ENCODE measurements at places on chromosomes 11 and 22.

GRCh38 chr11:19713196-19714021 lies 772 bp downstream of the NAV2 start:
- no peak for DNase-seq

DNA sequence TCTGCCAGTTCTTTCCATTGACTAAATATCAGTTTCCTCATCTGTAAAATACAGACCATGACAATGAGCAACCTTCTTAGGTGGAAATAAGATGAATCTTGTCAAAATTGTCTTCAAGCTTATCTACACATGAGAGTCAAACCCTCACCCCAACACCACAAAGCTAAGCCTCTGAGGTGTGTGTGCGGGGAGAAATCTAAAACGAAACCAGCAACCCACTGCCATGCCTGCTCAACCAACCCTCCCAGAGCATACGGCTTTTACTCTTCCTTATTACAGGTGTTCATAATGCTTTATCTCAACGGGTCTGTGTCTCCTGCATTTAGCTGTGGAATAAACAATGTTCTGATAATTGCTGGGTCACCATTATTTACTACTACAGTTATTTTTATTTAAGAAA lies 235.4 kb downstream of the KIRREL3 start:
- no peak for DNase-seq

- DNase-seq = no peak
Measured at GRCh38 chr11:69538854-69539253, 57.4 kb downstream of the LINC01488 start.

DNA sequence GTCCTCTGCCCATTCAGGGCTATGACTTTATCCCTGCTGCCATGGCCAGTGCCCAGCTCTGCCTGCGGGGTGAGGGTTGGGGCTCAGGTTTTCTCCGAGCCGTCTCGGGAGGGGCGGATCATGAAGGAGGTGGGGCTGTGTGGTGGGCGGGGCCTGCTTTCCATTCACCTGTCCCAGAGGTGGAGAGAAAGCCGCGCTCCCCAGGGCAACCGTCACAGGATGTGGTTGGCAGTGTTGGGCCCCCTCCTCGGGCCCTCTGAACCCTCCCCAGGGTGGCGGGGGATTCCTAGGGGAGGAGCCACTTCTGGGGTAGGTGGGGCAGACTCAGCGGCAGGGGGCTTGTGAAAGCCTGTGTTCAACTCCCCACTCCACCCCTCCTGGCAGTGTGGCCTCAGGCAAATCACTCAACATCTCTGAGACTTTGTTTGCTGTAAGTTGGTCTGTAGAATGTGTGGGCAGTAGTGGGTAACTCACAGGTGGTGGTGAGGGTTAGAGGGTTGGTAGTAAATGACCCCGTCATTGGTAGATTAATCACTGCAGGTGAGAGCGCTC lies 50.3 kb downstream of the CD6 start:
- DNase-seq = no peak

- DNase-seq = peak; percentile 9
Measured at GRCh38 chr11:2927851-2928604, 1.2 kb downstream of the PHLDA2 start.

- no peak for DNase-seq
Measured at GRCh38 chr11:15158351-15159015, 43.8 kb downstream of the INSC start.

DNA sequence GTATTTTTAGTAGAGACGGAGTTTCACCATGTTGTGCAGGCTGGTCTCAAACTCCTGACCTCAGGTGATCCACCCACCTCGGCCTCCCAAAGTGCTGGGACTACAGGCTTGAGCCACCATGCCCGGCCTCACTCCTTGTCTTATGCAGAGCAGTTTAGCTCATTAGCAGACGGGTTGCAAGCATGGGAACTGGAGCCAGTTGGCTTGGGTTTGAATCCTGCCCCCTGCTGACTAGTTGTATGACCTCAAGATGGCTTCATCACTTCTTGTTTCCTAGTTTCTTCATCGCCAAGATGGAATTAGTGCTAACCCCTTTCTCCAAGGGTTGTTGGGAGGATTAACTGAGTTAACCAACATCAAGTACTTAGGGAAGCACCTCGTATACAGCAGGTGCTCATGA lies 23.4 kb upstream of the RASD2 start:
- DNase-seq = no peak

DNA sequence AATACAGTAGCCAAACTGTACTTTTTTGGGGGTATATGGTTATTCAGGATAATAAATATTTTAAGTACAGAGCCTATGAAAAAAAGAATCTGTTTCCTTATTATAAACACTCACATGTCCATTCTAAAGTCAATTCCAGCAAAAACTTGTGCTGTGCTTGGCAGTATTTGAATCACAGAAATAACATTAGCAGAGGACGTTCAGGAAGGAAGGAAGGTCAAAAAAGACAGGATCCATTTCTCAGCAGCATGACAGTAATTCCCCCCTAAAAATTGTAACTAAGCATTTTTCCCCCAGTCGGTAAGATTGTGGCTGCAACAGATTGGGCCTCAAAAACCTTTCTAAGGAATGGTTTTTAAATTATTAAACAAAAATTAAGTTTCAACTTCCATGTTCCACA lies 124.8 kb downstream of the ATG16L2 start:
- DNase-seq = no peak

DNA sequence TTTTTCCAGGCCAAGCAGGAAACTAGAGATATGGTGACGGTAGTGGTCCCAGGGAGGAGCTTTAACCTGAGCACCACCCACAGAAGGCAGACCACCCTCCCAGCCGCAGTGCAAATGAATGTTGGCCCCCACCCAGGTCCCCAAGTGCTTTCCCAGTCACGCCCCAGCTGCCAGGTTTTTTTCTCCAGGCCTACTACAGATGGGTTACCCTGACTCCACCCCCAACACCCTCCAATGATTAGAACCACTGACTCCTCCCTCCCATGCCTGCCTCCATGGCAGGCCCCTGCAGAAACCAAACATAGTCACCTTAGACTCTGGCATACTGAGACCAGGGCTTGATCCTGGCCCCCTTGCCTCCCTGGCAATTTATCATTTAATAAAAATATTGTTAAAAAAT lies 58.7 kb upstream of the CHST1 start:
- DNase-seq = no peak

GRCh38 chr11:93542811-93543229 lies 371 bp downstream of the SMCO4 start:
- no peak for DNase-seq

GRCh38 chr11:59195586-59195985 lies 17.1 kb downstream of the MPEG1 start:
- no peak for DNase-seq

- peak; percentile 32 for DNase-seq
Measured at GRCh38 chr11:133163463-133164419, 368.6 kb downstream of the OPCML start.

DNA sequence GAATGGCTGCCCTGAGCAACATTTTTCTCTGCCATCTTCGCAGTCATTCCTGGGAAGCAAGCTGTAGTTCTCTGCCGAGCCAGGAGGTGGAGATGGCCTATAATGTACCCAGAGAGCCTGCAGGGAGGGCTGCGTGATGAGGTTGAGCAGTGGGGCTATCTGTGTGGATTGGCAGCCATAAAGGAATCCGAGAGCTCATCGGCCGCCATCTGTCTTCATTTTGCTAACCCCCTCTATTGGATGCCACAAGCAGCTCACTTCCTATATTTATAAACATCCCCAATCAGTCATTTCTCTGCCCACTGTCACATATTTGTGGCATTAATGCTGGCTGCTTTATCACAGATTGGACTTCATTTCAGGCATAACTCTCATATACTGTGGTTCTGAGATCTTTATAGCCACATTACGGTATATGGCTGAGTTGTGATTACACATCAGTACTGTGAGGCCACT lies 209.5 kb downstream of the NTM start:
- no peak for DNase-seq

DNA sequence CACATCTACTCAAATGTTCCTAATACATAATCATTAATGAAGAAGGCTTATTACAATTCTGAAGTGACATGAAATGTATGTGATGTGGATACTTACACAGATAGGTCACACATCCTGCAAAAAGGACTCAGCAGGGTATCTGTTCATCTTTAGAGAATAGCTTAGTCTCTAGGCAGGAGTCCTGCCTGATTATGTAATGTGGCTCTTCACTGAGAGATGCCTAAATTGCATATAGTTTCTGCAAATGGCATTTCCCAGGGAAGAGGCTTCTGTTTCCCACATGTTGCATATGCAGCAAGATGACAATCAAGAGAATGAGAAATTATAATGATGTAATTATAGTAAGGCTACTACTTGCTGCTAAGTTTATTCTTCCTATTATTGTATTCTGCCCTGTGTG lies 58.8 kb upstream of the SLC36A4 start:
- no peak for DNase-seq

DNA sequence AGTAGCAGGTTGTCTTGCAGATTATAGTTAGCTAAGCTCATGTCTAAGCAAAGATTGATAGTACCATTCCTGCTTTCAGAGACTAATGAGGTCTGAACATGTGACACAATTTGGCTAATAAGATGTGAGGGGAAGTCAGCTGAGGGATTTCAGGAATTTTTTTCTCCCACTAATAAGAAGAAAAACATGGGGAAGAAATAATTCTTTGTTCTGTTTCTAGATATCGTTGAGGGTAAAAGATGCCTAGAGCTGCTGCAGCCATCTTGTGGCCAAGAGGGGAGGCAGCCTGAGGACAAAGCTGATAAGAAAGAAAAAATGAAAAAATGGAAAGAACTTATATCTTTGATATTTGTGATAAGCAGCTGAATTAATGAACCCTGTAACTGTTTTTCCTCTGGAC lies 1334.4 kb downstream of the LRRC4C start:
- no peak for DNase-seq

DNA sequence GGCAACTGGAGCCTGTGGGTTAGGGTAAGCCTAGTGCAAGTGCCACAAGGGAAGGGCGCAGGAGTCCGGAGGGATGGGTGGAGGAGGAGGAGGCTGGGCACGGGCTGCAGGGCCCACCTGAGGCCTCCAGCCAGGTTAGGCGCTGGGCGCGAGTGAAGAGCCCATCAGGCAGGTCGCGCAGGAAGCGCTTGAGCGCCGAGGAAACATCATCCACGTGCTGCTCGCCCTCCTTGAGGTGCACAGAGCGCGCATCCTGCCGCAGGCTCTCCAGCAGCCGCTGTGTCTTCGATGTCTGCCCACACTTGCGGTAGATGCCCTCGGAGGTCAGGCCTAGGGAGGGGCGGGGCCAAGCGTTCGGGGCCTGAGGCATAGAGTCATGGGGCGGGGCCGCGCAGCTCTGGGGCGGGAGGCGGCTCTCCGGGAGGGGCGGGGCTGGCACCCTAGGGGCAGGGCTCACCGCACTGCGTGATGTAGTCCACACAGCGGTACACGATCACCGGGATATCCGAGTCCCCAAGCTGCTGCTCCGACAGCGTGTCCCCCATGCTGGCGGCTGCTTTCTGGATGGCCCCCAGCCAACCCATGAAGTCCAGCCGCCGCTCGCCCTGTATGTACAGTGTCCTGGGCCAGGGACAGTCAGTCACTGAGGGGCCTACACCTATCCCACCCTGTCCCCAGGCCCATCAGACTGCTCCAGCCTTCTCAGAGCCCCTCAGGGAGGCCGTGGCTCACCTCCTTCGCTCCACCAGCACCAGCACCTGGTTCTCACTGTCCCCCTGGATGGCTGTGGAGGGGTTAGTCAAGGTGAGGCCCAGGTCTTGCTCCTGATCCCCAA lies 22.9 kb upstream of the PDE2A start:
- no peak for DNase-seq

- DNase-seq = peak; percentile 91
Measured at GRCh38 chr22:39520226-39521105, at the start of gene ATF4. TSS of gene ATF4 (plus strand) at chr22:39520562. CDS start at chr22:39521446, 884 bp downstream.

DNA sequence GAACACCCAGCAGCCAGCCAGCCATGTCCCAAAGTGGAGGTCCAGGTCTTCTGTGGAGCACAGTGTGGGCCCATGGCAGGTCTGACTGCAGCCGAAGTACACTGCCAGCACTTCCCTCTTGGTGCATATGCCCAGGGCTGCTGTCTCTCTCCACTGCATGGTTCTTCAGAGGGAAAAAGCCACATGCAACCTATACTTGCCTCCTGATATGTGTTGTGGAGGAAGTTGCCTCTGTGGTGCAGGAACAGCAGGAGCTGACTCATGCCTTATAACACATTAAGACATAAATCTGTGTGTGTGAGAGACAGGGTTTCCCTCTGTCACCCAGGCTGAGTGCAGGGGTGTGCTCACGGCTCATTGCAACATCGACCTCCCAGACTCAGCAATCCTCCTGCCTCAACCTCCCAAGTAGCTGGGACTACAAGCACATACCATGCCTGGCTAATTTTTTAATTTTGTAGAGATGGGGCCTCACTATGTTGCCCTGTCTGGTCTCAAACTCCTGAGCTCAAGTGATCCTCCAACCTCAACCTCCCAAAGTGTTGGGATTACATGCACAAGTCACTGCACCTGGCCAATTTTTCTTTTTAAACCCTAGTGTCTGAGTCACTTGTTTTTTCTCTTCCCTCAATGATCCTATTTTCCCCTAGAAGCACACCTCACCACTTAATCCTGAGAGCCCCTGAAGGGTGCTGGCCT lies 98.8 kb downstream of the MPPED2 start:
- no peak for DNase-seq

- DNase-seq = peak; percentile 35
Measured at GRCh38 chr11:14249121-14249963, 109.6 kb downstream of the RRAS2 start.

GRCh38 chr11:122874991-122875390 lies 7.6 kb upstream of the JHY start:
- no peak for DNase-seq

DNA sequence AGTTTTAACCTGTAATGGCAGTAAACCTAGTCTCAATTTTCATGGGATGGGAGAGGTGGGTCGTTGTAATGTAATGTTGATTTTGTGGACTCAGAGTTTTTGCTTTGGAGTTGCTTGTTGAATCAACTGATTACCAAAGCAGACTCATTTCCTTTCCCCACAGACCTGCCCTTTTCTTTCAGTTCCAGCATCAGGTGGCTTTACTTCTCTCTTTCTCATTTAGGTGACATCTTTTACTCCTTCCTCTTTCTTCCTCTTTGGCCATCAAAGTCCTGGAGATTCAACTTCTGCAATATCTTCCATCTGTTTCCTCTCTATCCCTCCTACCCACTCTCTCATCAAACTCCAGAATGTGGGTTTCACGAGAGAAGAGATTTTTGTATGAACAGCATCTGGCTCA lies 313.9 kb downstream of the TMEM135 start:
- no peak for DNase-seq

GRCh38 chr22:37427135-37427710 lies at the start of gene ELFN2:
TSS of gene ELFN2 (minus strand) at chr22:37427479. CDS start at chr22:37375534, 51,945 bp downstream.
- DNase-seq = no peak

GRCh38 chr11:70191495-70192140 lies 11.5 kb upstream of the FADD start:
- no peak for DNase-seq
